Activated T-cell treated with anti-CD3 and anti-CD28 coated beads, Interleukin-2, amount 50 U/mL, for 72 hours (primary cell): ENCODE measurements at places on chromosomes 12 and 14.

DNA sequence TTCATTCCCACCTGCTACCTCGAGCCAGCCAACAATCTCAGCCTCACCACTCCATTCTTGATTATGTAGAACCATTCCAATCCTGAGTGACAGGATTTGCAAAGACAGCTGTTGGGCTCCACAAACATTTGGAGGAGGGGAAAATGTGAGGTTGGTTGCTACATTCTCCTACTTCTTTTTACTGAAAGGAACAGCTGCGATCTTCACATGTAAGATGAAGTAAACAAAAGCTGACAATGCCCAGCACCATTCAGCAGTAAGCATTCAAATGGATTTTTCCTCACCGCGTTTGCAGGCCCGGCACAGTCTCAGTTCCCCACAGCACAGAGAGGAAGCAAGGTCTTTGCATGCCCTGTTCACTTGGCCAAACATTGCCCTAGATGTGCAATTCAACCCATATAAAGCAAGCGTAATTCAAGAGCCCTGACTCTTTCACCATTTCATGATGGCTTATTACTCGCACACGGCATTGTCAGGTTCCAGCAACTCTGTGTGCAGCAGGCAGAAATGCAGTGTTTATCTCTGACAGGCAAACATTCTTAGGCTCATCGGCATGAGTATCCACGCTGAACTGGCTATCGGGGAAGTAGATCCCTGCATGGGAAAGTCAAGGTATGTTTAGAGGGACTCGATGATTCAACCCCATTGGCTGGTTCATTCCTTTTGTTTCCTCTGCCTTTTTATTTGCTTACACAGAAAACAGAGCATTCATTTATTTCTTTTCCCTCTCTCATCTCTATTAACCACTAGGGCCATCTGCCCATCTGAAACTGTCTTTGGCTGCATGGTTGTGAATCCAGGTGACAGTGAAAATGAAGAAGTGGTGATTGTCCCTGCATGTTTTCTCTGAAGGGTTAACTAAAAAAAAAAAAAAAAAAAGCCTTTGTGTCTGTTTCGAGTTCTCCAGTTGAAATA lies 236.1 kb upstream of the PLEKHG7 start:
- no peak for DNase-seq

GRCh38 chr12:83049306-83049705 lies 362.6 kb downstream of the TMTC2 start:
- DNase-seq, result no peak

DNA sequence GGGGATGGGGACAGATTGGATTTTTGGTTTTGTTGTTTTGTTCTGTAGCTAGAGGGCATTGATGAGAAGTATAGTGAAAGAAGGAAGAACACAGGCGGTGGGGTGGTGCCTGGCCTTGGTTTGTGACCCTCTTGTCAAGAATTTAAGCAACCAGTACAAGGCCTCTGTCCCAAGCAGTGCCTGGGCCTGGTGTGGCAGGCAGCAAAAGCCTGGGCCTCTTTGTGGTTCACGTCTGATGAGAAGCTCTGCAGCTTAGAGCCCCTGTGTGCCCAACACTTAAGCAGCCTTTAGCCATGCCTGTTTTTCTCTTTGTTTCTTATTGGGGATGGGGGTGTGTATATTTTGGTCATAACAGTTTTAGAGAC lies 98.0 kb downstream of the PPP2R5C start:
- DNase-seq, result no peak

GRCh38 chr12:78087363-78087675 lies 256.6 kb downstream of the NAV3 start:
- DNase-seq, result no peak

- no peak for DNase-seq
Measured at GRCh38 chr12:115870510-115870909, 407.0 kb downstream of the MED13L start.

- no peak for DNase-seq
Measured at GRCh38 chr12:3261782-3262359, 184.7 kb downstream of the TSPAN9 start.
